Osteoblast (primary cell): ENCODE measurements at places on chromosomes 7 and 10.

- no peak for DNase-seq
Measured at GRCh38 chr10:29372920-29373319, 84.0 kb downstream of the LYZL1 start.

- DNase-seq = peak; percentile 98
Measured at GRCh38 chr10:71812016-71812912, 38.8 kb downstream of the PSAP start.

DNA sequence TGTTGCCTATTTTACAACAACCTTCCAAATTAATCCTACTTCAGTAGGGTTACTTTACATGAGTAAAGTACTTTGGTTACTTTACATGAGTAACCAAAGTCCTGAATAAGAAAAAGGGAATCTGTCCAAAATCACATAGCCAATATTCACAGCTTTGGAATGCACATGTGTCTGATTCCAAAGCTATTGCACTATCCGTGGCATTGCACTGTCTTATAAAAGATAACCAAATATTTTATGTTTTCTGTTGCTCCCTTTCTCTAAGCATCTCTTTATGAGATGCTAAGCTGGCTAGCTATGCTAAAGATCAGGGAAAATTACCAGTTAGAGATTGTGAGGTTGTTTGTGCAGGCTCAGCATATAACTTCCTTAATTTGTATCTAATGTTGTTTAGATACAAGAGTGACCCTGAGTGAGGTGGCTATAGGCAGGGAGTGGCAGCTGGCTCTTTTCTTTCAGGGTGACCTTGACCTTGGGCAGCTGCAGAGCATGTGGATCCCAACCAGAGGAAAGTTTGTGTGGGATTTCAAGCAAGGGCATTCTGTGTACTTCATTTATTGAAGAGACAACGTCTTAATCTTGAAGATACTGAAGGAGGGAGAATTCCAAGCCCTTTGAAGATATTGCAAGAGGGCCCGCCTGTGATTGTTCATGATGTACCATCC, 366.1 kb upstream of the ANKRD30A start:
- DNase-seq = peak; percentile 93

- DNase-seq = peak; percentile 76
Measured at GRCh38 chr7:98913026-98913425, 34.7 kb downstream of the TRRAP start.

- no peak for DNase-seq
Measured at GRCh38 chr10:9868499-9868898, 1149.2 kb upstream of the CELF2 start.

DNA sequence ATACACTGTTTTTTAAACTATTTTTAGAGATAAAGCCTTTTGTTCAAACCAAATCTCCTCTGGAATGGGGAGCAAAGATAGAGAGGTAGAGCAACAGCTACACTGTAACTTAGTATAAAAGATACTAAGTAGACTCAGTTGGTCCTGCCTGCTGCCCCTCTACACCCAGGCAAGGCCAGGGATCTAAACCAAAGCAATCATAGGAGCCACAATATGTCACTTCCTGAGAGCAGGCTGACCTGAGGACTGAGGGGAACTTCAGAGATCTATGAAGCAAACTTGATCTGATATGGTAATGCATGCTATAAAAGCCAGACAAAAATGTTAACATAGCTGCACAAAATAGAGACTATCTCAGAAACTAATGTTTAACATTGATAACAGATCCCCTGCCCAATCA, 7.0 kb upstream of the TRDMT1 start:
- peak; percentile 5 for DNase-seq

- DNase-seq = no peak
Measured at GRCh38 chr10:119613741-119614140, 17.0 kb upstream of the TIAL1 start.

- no peak for DNase-seq
Measured at GRCh38 chr10:55782181-55782580, 578.9 kb downstream of the ZWINT start.

- peak; percentile 95 for DNase-seq
Measured at GRCh38 chr7:139246905-139247304, 15.9 kb downstream of the UBN2 start.

DNA sequence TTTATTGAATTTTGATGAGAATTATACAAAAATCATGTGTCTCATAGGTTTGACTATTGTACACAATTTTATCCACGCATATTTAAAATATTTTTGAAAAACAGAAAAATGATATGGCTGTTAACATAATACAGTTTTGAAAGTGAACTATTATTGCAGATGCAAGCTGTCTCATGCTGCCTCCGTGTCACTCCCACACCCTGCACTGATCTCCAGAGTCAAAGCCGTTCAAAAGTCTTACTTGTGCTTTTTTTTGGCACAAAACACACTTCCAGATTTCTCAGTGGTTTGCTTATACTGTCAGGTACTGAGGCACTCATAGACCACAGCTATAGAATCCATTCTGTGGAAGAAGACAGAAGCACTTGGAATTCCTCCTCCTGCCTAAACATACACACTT, 243.1 kb upstream of the ADARB2 start:
- DNase-seq = no peak

DNA sequence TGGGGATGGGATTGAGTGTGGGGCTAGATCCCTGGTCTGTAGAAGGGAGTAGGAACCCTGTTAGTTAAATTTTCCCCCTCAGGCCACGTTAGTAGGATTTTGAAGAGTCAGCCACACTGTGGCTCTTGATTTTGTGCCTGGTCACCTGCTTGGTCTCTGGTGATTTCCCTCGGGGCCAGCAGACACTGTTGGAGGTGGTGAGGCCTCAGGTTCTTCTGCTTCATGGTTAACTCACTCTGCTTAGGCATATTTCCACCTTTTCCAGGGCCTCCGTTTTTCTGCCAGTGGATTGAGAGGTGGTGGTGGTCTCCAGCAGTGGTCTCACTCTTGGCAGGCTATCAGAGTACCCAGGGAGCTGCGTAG, 4.1 kb downstream of the TSPAN14 start:
- peak; percentile 63 for DNase-seq

DNA sequence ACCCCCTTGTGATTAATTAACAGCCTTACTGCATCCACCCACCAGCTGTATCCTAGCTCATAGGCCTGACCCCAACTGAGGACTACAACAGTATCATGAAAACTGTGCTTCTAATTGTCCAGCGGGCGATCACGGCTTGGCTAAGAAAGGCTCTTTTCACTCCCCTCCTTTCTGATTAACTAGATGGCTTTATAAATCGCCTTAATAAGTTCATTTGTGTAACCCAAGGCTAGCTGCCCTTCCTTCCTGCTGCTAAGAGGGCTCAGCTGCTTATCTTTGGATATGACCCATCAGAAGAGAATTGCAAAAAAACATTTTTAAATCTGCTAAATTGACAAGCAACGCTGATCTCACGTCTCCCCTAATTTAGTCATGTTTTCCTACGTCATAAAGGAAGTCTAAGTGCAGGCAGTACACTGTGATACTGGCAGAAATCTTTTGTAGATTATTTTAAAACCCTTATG, 163.0 kb upstream of the LAMB4 start:
- no peak for DNase-seq

DNA sequence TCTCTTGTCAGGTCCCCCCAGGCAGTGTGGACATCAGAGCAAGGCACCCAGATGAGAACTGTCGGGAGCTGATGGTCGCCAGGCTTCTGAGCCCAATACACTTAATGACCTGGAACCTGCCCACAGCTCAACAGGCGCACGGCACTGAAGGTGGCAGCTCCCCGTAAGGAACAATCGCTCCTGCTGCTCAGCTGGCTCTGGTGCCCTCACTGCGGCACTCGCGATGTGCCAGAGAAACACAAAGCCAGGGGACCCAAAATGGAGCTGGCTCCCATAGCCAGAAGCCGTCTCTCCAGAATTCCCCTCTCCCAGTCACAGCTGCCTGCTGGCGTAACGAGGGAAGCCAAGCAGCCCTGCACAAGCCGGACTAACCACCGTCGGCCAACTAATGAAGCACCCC, 6.3 kb downstream of the CALN1 start:
- no peak for DNase-seq

DNA sequence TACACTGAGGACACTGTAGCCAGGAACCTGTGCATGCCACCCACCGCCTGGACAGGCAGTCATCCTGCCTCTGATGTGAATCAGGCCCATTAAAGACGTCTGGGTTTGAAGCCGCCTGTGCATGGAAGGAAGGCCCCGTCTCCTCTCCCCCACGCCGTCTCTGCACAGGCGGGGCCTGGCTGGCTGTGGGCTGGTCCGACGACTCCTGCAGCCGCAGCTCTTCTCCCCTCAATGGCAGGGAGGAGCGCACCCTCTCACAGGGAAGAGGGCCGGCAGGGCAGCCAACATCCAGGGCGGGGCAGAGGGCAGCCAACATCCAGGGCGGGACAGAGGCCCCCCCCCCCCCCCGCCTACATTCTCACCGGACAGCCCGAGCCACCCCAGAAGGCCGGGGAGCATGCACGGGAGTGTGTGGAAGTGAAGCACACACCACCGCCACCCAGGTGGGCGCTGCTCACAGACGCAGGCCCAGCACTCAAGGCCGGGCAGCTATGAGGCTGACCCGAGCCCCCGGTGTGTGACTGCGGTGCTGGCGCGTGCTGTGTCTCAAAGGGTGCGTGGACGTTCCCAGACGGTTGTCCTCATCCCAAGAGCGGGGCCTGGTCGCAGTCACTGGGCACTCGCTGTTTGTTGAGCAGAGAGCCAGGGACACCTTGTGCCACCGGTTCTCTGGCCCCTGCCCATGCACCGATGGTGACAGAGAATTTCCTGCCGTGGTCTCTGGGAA, 19.1 kb downstream of the DPYSL4 start:
- peak; percentile 84 for DNase-seq

DNA sequence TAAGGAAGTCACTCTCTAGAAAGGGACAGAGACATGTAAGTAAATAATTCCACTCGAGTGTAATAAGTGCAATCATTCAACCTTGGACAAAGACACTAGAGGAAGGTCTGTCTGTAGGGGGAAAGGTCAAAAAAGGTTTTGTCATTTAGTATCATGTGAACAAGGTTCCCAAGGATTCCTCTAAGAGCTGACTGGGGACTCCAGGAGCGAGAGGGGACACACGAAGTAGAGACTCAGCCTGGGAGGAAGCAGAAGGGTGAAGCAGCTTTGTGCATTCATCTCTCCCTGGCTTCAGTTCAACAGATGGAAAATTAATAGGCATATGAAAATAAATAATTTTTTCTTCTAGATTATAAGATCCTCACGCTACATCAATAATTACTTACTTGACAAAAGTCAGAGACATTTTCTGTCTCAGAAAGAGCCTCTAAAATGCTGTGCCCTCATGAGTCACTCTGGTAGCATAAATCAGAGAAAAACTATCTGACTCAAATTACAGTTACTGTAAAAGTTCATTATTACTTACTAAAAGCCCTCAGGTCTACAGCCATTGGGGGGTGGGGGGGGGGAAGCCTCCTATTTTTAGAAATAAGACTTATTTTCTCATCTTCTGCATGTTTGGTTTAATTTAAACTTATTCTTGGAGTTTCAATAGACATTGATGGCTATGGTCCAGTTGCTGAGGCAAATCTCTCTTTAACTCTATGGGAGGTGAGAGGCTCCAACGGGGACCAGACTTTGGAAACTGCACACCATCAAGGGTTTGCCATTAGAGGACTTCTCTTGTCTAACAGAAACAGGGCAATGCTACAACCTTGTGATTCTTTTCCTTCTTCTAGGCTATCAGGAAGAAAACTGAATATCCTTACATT, 275.1 kb upstream of the KLF14 start:
- DNase-seq = no peak

DNA sequence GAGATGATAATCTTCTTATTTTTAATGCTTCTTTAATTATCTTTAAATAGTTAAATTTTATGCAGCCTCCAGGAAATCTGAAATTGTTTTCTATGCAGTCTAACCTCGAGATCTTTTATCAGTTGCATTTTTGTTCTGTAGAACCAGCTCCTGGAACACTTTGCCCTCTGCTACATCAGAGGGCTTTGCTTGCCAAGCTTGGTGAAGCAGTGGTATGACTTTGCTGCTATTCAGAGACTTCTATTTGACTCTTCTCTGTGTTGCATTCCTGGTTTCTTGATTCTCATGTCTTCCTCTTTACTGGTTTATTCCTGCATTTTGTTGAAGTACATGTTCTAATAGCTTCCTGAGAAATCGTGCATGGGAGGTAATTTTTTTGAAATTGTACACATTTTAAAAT, 163.7 kb upstream of the TMEM229A start:
- DNase-seq = no peak

DNA sequence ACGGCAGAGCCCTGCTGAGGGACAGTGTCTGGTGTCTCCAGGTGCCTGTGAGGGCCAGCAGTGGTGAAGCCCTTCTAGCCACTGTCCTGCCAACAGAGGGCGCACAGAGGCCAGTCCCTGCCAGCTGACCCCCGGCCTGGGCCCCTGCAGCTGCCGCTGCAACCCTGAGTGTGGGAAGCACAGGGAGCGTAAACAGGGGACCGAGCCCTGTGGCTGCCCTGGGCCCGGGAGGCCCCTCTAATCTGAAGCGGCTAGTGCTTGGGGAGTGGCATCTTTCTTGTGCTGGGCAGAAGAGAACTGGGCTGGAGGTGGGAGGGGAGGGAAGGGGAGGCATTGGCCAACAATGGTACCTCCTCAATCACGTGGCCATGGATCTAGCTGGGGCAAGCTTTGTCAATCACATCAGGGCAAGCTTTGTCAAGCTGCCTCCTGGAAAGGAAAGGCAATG, 34.6 kb downstream of the TRIM8 start:
- peak; percentile 81 for DNase-seq

DNA sequence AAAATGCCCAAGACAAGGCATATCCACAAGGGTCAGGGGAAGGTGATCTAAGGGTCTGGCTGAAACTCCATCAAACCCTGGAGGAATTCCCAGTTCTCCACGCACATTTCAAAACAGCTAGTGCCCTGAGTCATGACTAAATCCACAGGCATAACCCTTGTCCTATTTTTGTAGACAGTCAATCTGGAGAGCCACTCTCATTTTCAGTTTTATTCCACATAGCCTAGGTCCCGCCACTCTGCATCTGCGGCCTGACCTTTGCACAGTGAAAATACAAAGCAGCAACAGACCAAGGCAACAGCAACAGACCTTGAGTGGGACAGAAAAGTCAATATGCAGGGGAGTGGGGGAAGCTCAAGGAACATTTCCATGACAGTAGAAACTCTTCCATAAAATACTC, 201.4 kb upstream of the NPVF start:
- no peak for DNase-seq

GRCh38 chr7:28853834-28854749, 104.0 kb downstream of the TRIL start:
- peak; percentile 92 for DNase-seq

DNA sequence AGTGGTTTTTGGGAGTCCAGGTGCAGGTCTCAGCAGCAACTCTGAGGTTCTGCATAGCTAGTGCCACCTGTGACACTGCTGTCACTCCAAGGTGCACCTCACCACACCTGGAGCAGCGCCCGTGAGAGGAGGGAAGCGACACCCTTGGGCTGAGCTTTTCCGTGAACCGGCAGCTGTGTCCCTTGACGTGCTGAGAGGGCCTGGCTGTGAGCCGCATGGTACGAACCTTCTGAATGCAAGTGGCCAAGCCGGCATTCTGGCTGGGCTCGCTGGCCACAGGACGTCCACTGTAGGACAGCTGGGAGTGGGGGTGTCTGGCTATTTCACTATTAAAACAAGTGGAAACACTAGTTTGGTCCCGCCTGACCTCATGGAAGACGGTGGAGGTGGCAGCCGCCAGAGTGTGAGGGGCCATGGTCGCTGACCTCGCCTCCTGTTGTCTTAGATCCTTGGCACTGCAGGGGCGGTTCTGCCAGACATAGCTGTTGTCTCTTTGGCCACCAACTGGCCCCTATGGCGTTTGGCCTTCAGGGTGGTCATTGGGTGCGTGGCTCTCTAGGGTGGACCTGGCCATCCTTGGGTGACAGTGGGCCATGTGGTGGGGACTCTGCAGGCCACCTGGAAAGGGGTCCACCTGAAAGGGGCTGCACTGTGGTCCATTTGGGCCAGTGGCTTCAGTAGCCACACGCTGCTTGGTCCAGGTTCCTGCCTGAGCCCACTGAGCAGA, 12.9 kb downstream of the INPP5A start:
- peak; percentile 66 for DNase-seq

- DNase-seq = no peak
Measured at GRCh38 chr7:146074195-146074765, 42.3 kb upstream of the CNTNAP2 start.
